ENCODE measurements at places on chromosomes 3 and 15. TPM values are rescaled to one million over a fixed set of nuclear protein-coding genes. Genes with fewer than 3 reads are reported as not detected.

DNA sequence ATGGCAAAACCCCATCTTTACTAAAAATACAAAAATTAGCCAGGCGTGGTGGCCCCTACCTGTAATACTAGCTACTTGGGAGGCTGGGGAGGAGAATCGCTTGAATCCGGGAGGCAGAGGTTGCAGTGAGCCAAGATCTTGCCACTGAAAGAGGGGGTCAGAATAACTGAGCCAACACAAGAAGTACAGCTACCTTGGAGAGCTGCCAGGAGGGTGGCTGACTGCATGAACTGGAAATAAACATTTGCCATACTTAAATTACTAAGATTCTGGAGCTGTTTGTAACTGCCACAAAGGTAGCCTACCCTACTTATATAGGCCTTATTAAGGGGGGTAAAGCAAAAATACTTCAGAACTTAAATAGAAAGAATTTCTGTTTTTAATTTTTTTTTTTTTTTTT is 15.4 kb upstream of the PIK3CB start:
- DNase-seq = no peak

The SLC33A1 gene
- total RNA-seq = 36.5 TPM

The CYP19A1 gene
- total RNA-seq = 0.58 TPM

- DNase-seq = no peak
Observed at GRCh38 chr3:58996730-58997129, 53.1 kb downstream of the CFAP20DC start.

DNA sequence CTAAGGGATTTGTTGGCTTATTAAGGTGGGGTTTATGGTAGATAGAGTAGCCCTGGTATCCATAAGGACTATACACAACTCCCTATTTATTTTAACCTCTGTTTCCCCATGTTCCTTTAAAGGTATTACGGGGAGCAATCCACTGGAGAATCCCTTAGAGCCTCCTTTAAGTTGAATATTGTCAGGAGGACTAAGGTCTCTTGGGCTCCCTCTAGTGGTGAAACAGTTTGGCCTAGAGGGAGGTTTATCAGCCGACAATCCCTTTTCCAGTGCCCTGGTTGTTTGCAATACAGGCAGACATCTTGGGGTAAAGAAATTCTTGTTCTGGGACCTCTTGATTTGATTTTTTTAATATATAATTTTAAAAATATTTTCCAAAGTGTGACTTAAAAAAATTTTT is 12.9 kb downstream of the OPA1 start:
- no peak for DNase-seq

The AMOTL2 gene
- 119 TPM for total RNA-seq

DNA sequence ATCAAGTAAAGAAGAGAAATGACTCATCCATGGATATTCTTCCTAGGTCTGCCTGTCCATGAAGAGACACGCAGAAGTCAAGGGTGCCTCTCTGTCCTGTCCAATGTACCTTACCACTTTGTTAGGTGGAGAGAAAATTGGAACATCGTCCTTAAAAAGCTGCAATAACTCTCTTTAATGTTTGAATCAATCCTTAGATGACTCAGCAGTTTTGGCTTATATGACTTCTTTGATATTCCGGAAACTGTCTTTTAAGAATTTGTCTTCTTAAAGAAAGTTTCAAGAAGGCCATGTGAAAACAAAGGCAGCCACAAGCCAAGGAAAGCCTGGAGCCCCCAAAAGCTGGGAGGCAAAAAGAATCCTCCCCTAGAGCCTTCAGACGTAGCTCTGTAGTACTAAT is 49.2 kb downstream of the MRPL3 start:
- no peak for DNase-seq

DNA sequence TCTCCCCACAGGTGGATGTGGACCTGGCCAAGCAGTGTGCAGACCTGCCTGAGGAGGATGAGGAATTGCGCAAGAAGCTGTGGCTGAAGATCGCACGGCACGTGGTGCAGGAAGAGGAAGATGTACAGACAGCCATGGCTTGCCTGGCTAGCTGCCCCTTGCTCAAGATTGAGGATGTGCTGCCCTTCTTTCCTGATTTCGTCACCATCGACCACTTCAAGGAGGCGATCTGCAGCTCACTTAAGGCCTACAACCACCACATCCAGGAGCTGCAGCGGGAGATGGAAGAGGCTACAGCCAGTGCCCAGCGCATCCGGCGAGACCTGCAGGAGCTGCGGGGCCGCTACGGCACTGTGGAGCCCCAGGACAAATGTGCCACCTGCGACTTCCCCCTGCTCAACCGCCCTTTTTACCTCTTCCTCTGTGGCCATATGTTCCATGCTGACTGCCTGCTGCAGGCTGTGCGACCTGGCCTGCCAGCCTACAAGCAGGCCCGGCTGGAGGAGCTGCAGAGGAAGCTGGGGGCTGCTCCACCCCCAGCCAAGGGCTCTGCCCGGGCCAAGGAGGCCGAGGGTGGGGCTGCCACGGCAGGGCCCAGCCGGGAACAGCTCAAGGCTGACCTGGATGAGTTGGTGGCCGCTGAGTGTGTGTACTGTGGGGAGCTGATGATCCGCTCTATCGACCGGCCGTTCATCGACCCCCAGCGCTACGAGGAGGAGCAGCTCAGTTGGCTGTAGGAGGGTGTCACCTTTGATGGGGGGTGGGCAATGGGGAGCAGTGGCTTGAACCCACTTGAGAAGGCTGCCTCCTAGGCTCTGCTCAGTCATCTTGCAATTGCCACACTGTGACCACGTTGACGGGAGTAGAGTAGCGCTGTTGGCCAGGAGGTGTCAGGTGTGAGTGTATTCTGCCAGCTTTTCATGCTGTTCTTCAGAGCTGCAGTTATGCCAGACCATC is 8.6 kb downstream of the VPS18 start:
- peak; percentile 84 for DNase-seq

GRCh38 chr15:38021259-38021658 is 86.8 kb downstream of the TMCO5A start:
- no peak for DNase-seq

- no peak for DNase-seq
Observed at GRCh38 chr3:58596834-58597518, 19.8 kb upstream of the FAM107A start.

The PXYLP1 gene
- total RNA-seq = 13.6 TPM

The MYO5A gene
- total RNA-seq = 26.0 TPM

DNA sequence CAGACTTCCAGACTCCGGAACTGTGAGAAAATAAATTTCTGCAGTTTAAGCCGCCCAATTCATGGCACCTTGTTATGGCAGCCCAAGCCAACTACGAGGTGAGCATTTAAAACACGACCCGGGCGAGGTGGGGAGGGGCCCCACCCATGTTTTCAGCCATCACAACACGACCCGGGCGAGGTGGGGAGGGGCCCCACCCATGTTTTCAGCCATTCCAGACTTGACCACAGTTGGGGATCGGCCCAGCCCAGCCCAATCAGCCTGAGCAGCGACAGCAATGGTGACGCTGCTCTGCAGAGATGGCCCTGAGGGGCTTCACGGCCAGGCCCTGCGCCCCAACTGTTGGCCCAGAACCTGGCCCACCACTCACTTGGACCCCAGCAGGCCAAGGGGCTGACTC is 93.1 kb downstream of the ATP10A start:
- no peak for DNase-seq

DNA sequence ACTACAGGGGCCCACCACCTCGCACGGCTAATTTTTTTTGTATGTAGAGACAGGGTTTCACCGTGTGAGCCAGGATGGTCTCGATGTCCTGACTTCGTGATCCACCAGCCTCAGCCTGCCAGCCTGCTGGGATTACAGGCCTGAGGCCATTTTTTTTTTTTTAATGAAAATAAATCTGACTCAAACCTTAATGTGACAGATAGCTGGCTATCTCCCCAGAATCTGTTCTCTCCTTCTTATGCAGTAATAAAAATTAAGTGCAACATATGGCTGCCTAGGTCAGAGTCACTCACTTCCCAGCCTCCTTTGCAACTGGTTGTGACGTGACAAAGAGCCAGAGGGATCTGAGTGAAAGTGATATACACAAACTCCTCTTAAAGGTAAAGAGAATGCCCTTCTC is 53.0 kb downstream of the ZNF148 start:
- no peak for DNase-seq

DNA sequence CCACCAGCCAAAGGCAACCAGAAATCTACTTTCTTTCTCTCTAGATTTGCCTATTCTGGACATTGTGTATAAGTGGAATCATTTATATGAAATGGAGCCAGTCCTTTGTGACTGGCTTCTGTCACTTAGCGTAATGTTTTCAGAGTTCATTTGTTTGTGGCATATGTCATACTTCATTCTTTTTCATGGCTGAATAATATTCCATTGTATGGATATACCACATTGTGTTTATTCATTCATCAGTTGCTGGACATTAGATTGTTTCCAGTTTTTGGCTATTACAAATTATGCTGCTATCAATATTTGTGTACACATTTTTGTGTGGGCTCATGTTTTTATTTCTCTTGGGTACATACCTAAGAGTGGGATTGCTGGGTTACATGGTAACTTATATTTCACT is 139.2 kb upstream of the CTDSPL start:
- no peak for DNase-seq

- no peak for DNase-seq
Observed at GRCh38 chr15:92407916-92408315, 14.2 kb downstream of the ST8SIA2 start.

GRCh38 chr3:194009892-194010533 is 125.9 kb upstream of the HES1 start:
- no peak for DNase-seq

DNA sequence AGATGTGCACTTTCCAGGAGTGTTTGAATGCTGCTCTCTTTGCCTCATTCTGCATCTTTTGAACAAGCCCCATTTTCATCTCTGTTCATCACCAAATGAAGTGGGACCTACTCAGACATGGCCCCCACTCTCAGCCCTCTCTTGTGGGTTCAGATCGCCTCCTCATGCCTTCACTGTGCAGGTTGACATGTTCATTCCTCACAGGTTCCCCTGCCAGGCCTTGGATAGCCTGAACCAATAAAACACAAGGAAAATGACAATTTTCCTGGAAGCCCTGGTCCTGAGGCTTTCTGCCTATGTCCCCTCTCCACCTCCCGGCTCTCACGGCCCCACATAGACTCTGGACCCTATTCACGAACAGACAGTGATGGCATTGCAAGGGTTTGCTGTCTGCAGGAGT is 17.7 kb downstream of the KLF15 start:
- no peak for DNase-seq

The UBAP1L gene
- total RNA-seq = 4.9 TPM

The ADGRG7 gene
- total RNA-seq = not detected

- no peak for DNase-seq
Observed at GRCh38 chr3:464255-464654, 267.7 kb downstream of the CHL1 start.

DNA sequence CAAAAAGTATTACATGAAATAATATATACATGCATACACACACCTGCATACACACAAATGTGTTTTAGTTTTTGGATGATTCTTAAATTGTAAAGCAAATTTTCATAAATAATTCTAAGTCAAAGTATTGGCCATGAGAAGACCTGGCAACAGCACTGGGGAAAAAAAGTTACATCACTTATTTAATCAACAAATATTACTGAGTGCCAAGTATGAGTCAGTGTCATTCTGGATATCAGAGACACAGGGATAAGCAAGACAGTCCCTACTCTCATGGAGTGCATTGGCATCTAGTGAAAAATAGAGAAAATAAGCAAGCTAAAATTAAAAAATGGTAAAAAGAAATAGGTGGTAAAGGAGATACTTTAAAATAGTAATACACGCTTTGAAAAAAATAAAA is 29.4 kb upstream of the GUCA1C start:
- DNase-seq = no peak

GRCh38 chr15:92328207-92328606 is 65.5 kb upstream of the ST8SIA2 start:
- no peak for DNase-seq

- no peak for DNase-seq
Observed at GRCh38 chr3:143273975-143274690, 154.6 kb downstream of the CHST2 start.

The TM4SF4 gene
- total RNA-seq = 0.49 TPM

GRCh38 chr3:72739531-72740466 is 108.4 kb downstream of the SHQ1 start:
- no peak for DNase-seq

The NEK11 gene
- total RNA-seq = 3.8 TPM

DNA sequence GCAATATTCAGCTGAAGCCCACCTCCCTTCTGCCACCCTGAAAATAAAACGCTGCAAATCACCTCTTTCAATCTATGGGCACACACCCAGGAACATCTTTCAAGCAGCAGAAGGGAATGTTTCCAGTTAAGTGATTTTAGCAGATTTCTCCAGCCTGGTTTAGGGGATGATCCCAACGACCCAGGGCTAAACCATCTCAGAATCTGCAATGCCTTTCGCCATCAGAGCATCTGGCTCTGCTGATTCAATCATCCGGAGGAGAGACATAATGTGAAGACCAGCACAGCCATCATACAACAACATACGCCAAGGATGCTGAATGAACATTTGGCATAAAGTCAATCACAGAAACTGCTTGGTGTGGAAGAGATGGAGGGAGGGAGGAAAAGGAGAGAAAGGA is 15.5 kb upstream of the LRRN1 start:
- no peak for DNase-seq

DNA sequence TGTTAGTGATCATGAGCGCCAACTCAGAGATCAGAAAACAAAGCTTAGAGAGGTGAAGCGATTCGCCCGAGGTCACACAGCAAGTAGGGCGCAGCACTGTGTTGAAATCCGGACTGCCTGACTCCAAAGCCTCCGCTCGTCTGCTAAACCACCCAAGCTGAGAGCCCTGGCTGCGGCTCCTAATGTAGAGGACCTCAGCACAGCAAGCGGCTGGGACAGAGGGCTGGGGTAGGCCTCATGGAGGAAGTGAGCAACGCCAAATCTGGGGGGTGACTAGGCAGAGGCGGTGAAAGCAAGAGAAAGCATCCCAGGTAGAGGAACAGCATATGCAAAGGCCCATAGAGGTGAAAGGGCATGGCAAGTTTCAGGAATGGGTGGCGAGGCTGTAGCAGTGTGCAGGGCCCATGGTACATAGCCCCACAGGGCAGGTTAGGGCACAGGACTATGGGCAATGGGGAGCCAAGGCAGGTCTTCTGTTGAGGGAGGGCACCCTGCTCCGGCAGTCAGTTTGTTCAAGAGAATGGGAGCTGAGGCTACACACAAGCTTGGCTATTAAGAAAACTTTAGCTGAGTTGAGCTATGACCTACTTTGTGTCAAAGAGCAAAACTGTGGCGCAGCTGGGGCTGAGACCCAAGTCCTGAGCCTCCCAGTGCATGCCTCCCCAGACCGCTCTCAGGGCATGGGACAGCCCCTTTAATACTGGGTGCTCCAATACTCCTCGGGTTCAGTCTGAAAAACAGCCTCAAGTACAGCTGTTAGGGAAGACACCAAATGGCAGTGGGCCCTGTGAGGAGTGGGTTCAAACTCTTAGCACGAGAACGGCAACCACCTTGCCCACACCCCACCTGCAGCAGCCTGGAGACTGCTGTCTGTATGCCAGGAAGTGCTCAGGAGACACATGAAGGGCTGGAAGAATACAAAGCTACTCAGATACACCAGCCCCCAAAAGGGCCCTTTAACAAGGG is 988 bp upstream of the CFAP92 start:
- DNase-seq = no peak
